ENCODE measurements at places on chromosomes 16 and 17.

GRCh38 chr16:4377573-4378154, 6.0 kb downstream of the VASN start:
- no peak for DNase-seq

DNA sequence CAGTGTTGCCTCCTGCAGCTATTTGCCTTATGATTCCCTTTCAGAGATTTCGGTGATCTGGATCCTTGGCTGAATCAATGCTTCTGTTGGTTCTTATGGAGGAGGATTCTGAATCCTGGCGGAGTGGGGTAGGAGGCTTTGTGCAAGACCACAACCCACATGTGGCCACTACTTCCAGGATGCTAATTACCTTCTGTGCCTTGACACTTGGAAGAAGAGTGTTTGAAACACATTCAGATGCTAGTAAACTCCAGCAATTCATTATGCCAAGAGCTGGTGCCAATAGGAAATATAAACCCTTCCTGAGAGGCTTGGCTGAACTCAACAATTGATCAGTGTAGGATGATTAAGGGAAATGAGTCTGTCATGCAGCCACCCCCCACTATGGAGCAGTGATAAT, 12.1 kb upstream of the NLRP1 start:
- no peak for DNase-seq

DNA sequence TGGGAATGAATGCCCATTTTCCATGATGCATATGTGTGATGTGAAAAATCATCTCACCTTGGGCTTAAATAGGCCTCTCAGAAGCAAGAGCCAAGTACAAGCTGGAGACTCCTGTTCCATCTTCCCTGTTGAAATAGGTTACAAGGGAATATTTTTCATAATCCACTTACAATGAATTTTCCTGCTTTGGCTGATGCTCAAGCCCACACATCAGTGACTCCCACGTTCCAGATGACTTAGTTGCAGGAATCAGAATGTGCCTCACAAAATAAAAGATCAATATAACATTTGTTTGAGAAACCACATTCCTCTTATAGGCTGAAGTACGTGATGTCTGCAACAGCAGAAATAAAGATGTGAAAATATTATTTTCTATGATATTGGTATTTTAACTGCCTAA, 24.1 kb downstream of the ANKFN1 start:
- DNase-seq, result no peak

GRCh38 chr17:50149417-50150353, 792 bp downstream of the PPP1R9B start:
- DNase-seq, result no peak
